Kidney epithelial cell (primary cell): ENCODE measurements at places on chromosomes 11 and 22. TPM values are rescaled to one million over a fixed set of nuclear protein-coding genes. Genes with fewer than 3 reads are reported as not detected.

DNA sequence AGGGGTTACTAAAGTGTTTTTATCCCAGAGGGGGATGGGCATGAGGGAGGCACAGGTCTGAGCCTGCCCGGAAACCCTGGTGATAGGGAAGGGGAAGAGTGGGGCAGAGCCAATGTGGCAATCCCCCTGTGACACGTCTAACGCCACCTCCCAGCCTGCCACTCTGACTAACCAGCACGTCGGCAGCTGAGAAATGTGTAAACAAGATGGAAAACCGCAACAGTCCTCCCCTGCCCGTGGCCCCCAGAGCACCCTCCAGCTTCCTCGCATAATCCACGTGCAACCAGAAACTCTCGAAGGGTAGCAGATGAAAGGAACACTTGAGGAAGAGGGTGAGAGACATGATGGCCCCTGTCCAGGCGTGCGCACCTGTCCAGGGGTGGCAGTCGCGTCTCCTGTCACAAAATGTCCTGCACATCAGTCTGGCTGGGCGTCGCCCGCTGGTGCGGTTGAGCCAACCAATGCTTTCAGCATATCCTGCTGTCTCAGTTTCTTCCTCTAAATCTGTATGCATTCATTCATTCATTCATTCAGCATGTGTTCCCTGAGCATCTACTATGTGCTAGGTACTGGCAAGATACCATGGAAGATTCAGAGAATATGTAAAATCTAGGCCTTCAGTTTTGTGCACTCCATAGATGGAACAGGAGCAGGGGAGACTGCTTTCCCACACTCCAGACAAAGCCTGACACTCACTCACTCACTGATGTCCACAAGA is 4.5 kb downstream of the TMPRSS4 start:
- DNase-seq: no peak

- no peak for DNase-seq
These were observed 19.1 kb downstream of the MIF start for GRCh38 chr22:23913306-23913660.

Gene OR4C5
- total RNA-seq: not detected in 2 replicates

Gene GP1BB
- 0.50 and 1.8 TPM in 2 replicates for total RNA-seq

DNA sequence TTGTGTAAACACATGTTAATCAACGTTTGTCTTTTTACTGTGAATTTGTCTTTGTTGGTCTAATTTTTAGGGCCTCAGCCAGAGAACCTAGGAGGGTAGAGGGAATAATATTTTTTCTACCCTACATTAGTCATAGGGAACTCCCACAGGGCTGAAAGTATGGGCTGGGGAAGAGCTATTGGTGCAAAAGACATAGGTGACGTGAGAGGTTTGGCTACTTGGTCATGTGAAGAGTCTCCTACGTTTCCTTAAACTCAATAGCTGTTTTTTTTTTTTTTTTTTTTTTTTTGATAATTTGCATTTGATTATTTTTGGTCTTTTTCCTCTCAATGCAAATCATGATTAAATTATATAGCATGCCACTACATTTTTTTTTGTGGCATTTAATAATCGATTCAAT is 15.9 kb upstream of the MMP7 start:
- no peak for DNase-seq

GRCh38 chr22:31291481-31292235 is 630 bp downstream of the PIK3IP1 start:
- no peak for DNase-seq

DNA sequence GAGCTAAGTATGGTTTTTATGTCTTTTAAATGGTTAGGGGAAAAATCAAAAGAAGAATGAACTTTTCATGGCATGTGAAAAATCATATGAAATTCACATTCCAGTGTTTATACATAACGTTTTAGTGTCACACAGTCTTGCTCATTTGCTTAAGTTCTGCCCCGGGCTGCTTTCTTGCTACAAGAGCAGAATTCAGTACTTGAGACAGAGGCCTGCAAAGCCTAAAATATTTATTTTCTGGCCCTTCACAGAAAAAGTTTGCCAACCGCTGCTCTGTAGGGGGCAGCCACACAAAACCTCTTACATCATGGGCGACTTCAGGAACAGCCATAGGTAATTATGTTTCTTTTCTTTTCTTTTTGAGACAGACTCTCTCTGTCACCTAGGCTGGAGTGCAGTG is 1.0 kb upstream of the ATG2A start:
- no peak for DNase-seq

Gene FOSL1
- 44.2 and 46.5 TPM in 2 replicates for total RNA-seq

Gene OR52B2
- not detected in 2 replicates for total RNA-seq

DNA sequence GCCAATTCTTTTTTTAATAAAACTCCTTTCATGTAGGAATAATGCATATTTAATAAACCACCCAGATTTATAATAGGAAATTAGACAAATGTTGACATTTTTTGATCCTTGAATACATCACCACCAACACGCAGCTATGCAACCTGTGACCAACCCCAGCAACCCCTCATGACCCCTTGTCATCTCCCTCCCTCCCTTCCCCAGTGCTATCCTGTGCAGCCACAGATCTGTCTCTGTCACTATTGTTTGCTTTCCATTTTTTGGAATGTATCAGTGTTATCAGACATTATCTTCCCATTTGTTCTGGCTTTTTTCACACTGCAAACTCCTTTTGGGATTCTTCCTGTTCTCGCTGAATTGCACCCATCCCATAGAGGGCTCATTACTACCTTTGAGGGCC is 114.1 kb downstream of the VPREB1 start:
- DNase-seq: no peak

Gene RAG1
- total RNA-seq: 2.4 and 2.5 TPM in 2 replicates

Gene TSPAN32
- 0.46 TPM in 1 of 2 replicates, not detected in the other for total RNA-seq

Gene AP1B1
- total RNA-seq: 65.2 and 71.6 TPM in 2 replicates

DNA sequence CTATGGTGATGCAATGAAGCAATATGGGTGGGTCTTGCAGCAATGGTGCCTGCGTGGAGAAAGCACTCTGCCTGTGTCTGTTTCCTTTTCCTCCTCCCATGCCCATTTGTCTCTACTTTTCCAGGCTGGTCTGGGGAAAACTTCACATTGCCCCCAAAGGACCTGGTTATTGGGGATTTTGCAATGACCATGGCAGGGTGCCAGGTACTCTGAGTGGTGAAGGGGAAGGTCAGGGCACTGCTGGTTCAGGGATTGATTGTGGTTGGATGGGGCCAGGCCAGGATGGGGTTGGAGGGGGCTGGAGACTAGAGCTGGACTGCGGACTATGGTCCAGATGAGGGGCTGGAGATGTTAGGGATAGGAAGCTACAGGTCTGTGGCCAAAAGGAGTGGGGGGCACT is 92.1 kb downstream of the INSC start:
- DNase-seq: no peak

Gene CARS1
- 92.1 and 98.3 TPM in 2 replicates for total RNA-seq

Gene SCUBE1
- total RNA-seq: 0.04 and 0.82 TPM in 2 replicates

GRCh38 chr11:111445586-111445985 is 66.5 kb upstream of the POU2AF1 start:
- DNase-seq: no peak

Gene ACR
- total RNA-seq: not detected in 2 replicates

GRCh38 chr11:134564472-134565200 is 152.6 kb upstream of the B3GAT1 start:
- no peak for DNase-seq

- no peak for DNase-seq
These were observed 76.4 kb upstream of the SHISAL1 start for GRCh38 chr22:44389181-44389580.

DNA sequence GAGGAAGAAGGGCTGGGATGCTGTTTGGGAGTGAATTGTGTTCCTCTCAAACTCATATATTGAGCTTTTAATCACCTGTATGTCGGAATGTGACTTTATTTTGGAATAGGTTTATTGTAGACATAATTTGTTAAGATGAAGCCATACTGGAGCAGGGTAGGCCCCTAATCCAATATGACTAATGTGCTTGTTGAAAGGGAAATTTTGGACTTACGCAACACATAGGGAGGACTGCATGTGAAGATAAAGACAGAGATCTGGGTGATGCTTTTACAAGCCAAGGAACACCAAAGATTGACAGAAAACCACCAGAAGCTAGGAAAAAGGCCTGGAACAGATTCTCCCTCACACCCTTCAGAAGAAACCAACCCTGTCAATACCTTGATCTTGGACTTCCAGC is 43.2 kb upstream of the OVCH2 start:
- no peak for DNase-seq

Gene AGBL2
- total RNA-seq: 0.29 and 0.62 TPM in 2 replicates

DNA sequence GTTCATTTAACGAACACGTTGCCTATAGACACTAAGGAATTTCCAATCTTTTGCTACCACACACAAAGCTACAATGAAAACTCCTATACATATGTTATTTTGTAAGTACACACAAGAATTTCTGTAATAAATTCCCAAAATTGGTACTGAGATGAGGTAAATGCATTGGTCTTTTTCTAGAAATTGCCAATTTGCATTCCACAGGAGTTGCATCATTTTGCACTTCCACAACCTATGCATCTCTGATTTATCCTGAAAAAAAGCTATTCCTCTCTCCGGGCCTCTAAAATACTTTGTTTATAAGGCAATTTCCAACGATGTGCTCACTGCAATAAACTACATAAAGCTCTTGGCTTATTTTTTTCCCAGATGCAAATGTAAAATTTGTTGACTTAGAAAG is 24.9 kb downstream of the IMMP1L start:
- DNase-seq: no peak

DNA sequence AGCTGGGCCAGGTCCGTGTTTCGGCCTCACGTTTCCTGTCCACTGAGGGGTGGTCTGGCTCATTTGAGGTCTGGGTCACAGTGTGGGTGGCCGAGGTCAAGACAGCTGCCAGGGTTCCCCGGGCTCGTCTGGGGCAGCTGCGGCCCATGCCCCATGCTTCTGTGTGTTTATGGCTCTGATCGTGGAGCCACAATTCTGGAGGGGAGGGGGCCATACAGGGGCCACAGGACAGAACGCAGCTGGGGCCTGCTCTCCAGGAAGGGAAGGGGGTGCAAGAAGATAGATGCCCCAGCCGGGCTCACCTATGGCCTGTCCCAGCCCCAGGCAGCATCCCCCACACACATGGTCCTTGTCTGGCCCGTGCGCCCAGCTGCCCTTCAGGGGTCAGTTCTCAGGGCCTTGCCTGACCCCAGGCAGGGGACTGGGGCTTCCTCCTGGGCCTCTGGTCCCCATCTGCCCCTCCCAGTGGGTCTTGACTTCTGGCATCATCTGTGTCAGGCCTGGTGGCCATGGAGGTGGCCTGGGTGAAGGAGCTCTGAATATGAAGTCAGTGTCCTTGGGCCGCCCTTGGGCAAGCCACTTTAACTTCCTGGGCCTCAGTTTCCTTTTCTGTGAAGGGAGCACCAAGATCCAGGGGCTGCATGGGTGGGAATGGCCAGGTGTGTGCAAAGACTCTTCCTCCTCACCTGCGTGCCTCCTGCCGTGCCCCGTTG is 8.4 kb downstream of the TSPAN32 start:
- DNase-seq: no peak

DNA sequence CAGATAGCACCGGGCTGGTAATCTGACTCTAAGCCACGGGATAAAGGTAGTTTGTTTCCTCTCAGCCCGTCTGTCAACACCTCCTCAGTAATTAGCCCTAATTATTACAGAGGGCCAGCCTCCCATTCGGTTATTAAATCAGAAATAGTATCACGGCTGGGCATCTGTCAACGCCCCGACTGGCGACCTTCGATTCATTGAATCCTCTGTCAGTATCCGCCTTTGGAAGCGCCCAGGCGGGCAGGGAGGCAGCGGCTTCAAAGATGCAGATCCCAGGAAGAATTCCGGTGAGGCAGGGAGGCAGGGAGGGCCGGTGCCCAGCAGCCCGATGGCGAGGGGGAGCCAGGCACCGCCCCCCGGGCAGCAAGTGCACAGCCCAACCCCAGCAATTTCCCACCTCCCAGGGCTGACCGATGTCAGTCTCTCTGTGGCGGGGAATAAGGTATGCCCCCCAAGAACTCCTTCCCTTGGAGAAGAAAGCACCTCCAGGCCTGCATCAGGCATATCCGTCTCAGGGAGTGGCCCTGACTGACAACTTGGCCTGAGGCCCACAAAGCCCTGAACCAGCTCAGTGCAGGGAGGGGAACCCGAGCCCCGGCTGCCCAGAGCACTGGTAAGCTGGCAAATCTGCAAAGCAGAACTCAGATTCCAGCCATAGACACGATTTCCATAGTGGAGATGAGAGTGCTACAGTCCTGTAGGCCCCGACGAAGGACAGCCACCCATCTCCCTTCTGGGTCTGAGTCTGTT is 11.4 kb downstream of the GNB1L start:
- no peak for DNase-seq

Gene CLMP
- 2.9 and 6.4 TPM in 2 replicates for total RNA-seq

DNA sequence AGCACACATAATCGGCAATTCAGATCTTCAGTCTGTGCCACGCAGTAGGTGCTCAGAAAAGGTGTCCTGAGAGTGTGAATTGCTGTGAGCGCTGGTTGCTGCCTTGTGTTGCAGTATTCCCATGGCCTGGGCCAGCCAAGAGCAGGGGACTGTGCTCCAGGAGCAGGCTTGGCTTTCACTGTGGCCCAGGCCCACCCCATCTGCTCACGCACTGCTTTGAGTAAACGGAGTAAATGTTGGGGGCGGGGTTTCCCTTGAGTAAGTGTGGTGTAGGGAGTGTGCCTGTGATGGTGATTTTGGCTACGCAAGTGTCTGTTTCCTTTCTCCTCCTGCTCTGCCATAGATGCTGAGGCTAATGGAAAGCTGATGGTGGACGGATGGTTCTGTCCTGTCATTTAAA is 2.3 kb downstream of the CTTN start:
- no peak for DNase-seq

DNA sequence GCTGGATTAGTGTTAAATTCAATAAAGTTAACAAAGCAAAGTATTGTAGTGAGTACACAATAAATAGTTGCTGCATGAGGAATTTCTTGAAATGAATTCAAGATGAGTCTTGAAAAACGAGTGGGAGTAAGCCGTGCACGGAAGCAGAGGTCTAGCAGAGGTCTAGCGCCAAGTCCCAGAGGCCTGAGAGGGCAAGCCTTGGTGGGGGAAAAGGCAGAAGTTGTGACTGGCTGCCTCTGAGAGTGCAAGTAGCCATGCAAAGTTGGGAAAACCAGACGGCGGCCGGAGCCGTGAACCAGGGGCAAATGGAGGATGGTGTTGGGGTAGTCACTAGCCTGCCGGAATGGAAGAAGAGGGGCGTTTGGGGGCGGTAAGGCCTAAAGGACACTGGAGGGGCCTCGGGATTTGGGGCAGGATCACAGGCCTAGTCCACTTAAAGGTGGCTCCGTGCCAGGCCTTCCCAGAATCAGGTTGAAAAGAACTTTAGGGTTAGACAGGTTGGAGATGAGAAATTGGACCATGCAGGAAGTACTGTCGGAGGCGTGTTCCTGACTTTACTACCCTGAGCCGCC is 379 bp upstream of the SLC3A2 start:
- DNase-seq: peak; percentile 38
